IPS DF 6.9 (cell line): ENCODE measurements at places on chromosomes 11 and 22.
A peak's percentile ranks its signal among the peaks of the same experiment; 100 is the strongest.

GRCh38 chr11:100632941-100633452 lies 54.1 kb upstream of the ARHGAP42 start:
- H3K27me3 ChIP-seq = no peaks in the 10 kb centered on the region
- no peak overlapping the region for H3K27ac ChIP-seq
- no peaks in the 10 kb centered on the region for H3K4me1 ChIP-seq
- H3K36me3 ChIP-seq = no peaks in the 10 kb centered on the region
- H3K4me3 ChIP-seq = no peak overlapping the region
- DNase-seq = no peak

DNA sequence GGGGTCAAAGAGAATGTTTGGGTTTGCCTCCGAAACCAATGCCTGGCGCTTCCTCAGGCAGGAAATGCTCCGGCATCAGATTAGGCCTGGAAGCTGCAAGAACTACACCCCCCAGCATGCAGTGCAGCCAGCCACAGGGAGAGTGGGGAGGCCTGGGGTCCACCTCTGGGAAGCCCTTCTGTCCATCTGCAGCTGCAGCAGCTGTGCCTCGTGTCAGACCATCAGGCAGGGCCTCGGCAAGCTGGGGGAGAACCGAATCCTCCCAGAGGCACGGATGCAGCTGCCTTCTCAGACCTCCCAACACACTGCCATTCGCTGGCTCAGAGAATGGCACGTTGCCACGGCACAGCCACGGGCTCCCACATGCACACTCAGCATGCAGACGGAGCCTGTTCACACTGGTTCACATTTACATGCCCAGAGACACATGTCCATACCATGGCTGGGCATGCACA lies 57.4 kb downstream of the NECTIN1 start:
- no peak overlapping the region for H3K4me3 ChIP-seq
- no peak overlapping the region for H3K27ac ChIP-seq
- H3K4me1 ChIP-seq = peaks cover 2% of the 10 kb centered on the region; the same call in 1 of the 2 replicates
- no peak for DNase-seq
- H3K36me3 ChIP-seq = peaks cover 24% of the 10 kb centered on the region
- no peaks in the 10 kb centered on the region for H3K27me3 ChIP-seq

- no peak for DNase-seq
- H3K27ac ChIP-seq = no peak overlapping the region
- H3K36me3 ChIP-seq = no peaks in the 10 kb centered on the region
- H3K4me1 ChIP-seq = no peaks in the 10 kb centered on the region; the same call in 1 of the 2 replicates
- H3K4me3 ChIP-seq = no peak overlapping the region
These were observed 110.5 kb downstream of the ATG16L2 start for GRCh38 chr11:72924568-72925190.

GRCh38 chr11:15742626-15743519 lies 613.5 kb downstream of the SOX6 start:
- H3K36me3 ChIP-seq = no peaks in the 10 kb centered on the region
- no peaks in the 10 kb centered on the region for H3K4me1 ChIP-seq
- H3K4me3 ChIP-seq = no peak overlapping the region
- no peak for DNase-seq
- H3K27me3 ChIP-seq = no peaks in the 10 kb centered on the region
- no peak overlapping the region for H3K27ac ChIP-seq

- H3K27me3 ChIP-seq = no peaks in the 10 kb centered on the region
- no peak overlapping the region for H3K4me3 ChIP-seq
- no peaks in the 10 kb centered on the region for H3K4me1 ChIP-seq
These were observed 21.1 kb downstream of the PRR14L start for GRCh38 chr22:31728857-31729256.

DNA sequence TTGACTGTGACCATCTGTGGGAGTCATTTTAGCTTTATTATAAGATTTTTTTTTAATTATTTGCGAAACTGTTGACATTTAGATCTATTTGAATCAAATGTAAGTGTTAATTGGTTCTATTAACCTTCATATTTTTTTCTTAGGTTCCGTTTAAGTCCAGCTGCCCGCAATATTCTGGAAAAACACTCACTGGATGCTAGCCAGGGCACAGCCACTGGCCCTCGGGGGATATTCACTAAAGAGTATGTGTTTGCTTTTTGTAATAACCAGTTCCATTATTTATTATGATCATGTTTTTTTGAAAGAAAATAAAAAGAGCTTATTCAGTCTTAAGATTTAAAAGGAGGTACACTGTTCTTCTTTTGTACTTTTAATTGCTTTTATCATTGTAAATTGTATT lies 43.9 kb downstream of the PDHX start:
- no peak overlapping the region for H3K4me3 ChIP-seq
- H3K27me3 ChIP-seq = no peaks in the 10 kb centered on the region
- no peaks in the 10 kb centered on the region for H3K36me3 ChIP-seq
- no peaks in the 10 kb centered on the region for H3K4me1 ChIP-seq
- no peak overlapping the region for H3K27ac ChIP-seq
- no peak for DNase-seq

DNA sequence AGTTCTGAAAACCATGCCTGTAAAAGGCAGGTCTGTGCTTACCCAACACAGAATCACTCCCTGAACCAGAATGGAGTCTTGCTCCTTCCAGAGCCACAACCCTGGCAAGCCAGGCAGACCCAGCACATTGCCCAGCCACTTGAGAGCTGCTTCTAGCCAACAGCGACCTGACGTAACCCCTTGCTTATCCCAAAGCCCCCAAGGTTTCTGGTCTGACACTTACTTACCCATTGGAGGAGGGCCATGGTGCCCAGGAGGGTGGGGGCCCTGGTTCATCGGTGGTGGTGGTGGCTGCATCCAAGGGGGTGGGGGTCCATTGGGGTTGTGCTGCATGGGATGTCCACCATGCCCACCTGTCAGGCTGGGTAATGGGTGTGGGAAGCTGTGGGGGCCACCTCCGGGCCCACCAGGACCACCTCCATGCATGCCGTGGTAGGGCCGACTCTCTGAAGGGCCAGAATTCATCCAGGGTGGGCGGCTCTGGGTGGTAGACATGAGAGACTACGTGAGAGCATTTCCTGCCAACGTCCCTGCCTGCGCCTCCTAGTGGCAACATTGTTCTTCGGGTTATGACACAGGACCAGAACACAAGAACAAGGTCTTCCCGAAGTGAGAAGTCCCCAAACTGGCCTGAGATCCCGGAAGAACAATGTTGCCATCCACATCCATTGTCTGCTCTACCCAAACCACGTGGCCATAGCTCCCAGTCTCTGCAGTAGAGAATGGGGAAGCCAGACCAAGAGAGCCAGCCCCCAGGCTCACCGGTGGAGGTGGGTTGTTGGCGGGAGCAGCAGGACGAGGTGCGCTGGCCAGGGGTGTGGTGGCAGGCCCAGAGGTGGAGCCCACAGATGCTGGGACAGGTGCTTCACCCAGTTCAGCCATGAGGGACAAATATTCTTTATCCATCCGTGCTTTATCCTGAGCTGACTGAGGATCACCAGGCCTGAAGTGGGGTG lies 7.8 kb upstream of the PYGM start:
- DNase-seq = no peak
- H3K27me3 ChIP-seq = no peaks in the 10 kb centered on the region
- peaks cover 64% of the 10 kb centered on the region for H3K36me3 ChIP-seq
- no peak overlapping the region for H3K27ac ChIP-seq
- no peak overlapping the region for H3K4me3 ChIP-seq
- H3K4me1 ChIP-seq = peaks cover 13% of the 10 kb centered on the region

GRCh38 chr22:47128216-47128615 lies 365.8 kb downstream of the TBC1D22A start:
- H3K36me3 ChIP-seq = no peaks in the 10 kb centered on the region; the same call in 1 of the 2 replicates
- H3K27ac ChIP-seq = no peak overlapping the region
- H3K27me3 ChIP-seq = no peaks in the 10 kb centered on the region
- H3K4me3 ChIP-seq = no peak overlapping the region
- no peak for DNase-seq

DNA sequence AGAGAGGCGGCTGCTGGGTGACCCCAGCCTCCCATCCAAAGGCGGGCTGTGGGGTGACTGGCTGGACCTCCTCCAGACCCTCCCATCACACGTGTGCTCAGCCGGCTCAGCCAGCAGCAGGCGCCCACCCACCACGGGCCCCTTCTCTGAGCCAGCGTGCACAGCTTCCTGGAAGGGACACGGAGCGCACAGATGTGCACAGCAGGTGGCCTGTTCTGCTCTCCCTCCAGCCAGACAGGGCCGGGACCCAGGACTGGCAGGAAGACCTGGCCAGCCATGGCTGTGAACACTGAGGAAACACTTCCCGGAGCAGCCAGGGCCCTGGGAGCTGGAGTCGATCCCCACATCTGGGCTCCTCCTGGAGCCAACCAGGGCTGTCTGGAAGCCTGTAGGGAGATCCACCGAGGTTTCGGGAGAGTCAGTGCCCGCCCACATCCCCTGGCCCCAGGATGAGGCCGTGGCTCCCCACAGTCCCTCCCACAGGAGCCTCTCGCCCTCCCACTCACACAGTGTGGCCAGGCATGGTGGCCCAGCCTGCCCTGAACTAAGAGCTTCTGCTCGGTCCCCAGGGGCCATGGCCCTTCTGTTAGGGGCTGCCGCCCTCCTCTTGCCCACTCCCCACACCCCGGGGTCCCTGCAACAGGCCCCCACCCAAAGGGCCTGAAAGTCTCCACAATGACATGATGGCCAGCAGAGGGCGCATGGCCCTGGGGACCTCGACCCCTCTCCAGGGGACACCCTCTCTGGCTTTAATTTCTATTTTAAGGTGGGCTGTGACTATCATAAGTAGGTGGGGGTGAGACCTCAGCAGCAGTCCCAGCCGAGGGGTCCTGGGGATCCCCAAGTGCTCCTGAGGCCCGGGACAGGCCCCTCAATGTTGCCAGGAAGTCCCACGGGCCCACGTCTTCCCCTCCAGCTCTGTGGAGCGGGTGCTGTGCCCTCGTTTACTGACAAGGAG lies 90.6 kb upstream of the FGF3 start:
- no peaks in the 10 kb centered on the region for H3K36me3 ChIP-seq
- no peaks in the 10 kb centered on the region for H3K4me1 ChIP-seq
- H3K27me3 ChIP-seq = no peaks in the 10 kb centered on the region
- no peak overlapping the region for H3K4me3 ChIP-seq

- H3K4me3 ChIP-seq = no peak overlapping the region
- no peaks in the 10 kb centered on the region for H3K27me3 ChIP-seq
- DNase-seq = no peak
- no peaks in the 10 kb centered on the region for H3K4me1 ChIP-seq
These were observed 45.5 kb upstream of the ALKBH3 start for GRCh38 chr11:43835104-43835503.

DNA sequence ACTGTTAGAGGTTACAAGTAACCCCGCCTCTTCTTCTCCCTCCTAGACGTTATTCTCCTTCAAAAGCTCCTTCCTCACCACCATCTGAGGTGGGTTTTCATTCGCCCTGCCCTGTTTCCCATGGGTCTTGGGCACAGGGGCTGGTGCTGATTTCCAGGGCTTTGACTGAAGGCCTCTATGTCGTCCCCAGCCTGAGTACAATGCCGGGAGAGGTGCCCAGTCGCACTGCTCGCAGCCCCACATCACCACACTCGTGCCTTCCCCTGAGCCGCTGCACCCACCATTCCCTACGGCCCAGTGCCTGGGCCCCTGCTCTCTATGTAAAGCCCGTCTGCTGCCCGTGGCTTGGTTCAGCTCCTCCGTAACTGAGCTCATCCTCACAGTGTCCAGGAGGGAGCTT lies 169.8 kb downstream of the DSCAML1 start:
- no peak overlapping the region for H3K4me3 ChIP-seq
- DNase-seq = no peak
- H3K36me3 ChIP-seq = no peaks in the 10 kb centered on the region
- H3K27me3 ChIP-seq = no peaks in the 10 kb centered on the region

DNA sequence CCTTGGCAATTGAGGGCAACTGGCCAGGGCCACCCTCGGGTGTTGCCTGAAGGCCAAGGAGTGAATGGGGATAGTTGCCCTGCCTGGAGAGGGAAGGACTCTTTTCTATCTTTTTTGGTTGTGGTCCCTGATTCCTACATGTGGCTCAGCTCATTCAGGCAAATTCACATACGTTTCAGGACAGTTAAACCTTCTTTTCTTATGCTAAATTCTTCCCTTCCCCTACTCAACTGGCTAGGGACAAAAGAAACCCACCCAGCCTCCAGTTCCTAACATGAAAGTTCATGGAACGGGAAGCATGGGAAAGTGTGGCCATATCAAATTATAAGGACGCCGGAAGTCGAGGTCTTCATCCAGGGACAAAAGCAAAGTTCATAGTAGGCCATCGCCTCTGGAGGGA lies 26.3 kb upstream of the APLNR start:
- no peak overlapping the region for H3K27ac ChIP-seq
- H3K36me3 ChIP-seq = no peaks in the 10 kb centered on the region
- H3K27me3 ChIP-seq = no peaks in the 10 kb centered on the region

GRCh38 chr22:30649430-30650007 lies 13.9 kb downstream of the SLC35E4 start:
- 0 out of 2 replicates have a peak, but pooled peaks cover 1% of the 10 kb centered on the region for H3K4me1 ChIP-seq
- no peak overlapping the region for H3K27ac ChIP-seq
- no peaks in the 10 kb centered on the region for H3K36me3 ChIP-seq
- H3K4me3 ChIP-seq = no peak overlapping the region

DNA sequence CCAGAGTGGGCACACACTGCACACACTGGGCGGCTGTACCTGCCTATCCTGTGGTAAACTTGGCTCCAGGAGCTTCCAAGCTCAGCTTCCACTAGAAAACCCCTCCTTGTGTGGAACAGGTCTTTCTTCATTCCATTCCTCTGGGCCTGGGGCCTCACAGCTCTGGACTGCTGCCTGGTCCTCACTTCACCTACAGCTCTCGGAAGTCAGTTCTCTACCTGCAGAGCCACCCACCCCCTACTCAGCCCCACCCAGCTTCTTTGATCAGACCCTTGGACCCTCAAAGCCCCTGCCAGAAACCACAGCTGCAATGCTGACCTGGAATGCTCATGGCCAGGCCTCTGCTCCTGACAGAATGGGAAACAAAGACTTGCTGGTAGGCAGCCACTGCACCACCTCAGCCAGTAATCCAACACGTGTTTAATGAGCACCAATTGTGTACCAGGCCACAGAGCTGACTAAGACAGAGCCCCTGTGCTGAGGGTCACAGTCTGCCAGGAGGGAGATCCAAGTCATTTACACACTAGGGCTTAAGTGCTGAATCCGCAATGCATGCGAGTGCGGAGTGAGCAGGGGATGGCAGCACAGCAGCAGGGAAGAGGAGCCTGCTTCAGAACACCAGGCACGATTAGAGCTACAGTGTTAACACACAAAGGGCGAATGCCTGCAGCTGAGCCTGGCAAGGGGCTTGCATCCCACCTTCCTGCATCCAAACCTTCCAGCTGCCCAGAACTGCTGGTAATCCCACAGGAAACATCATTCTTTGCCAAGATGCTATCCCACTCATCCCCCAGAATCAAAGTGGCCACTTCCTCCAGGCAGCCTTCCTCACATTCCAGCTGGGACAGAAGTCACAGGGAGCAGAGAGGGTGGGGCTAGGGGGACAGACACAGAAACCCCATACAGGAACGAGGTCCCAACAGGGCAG lies 4.6 kb downstream of the GNB1L start:
- H3K27me3 ChIP-seq = no peaks in the 10 kb centered on the region
- no peak overlapping the region for H3K4me3 ChIP-seq
- H3K27ac ChIP-seq = no peak overlapping the region
- peaks cover 4% of the 10 kb centered on the region; the same call in 1 of the 2 replicates for H3K4me1 ChIP-seq
- no peak for DNase-seq
- peaks cover 9% of the 10 kb centered on the region for H3K36me3 ChIP-seq

- peak; percentile 45 for DNase-seq
- H3K27me3 ChIP-seq = no peaks in the 10 kb centered on the region
- H3K4me3 ChIP-seq = no peak overlapping the region
These were observed 38.6 kb upstream of the BMAL1 start for GRCh38 chr11:13238879-13239514.

- no peaks in the 10 kb centered on the region; the same call in 1 of the 2 replicates for H3K36me3 ChIP-seq
- no peaks in the 10 kb centered on the region for H3K4me1 ChIP-seq
- no peak overlapping the region for H3K27ac ChIP-seq
- no peak overlapping the region for H3K4me3 ChIP-seq
- no peaks in the 10 kb centered on the region for H3K27me3 ChIP-seq
These were observed 886.4 kb downstream of the BRD1 start for GRCh38 chr22:48941033-48941902.
